Activated CD8-positive, alpha-beta memory T cell treated with anti-CD3 and anti-CD28 coated beads for 1 hour (primary cell): ENCODE measurements at places on chromosomes 4 and X.

DNA sequence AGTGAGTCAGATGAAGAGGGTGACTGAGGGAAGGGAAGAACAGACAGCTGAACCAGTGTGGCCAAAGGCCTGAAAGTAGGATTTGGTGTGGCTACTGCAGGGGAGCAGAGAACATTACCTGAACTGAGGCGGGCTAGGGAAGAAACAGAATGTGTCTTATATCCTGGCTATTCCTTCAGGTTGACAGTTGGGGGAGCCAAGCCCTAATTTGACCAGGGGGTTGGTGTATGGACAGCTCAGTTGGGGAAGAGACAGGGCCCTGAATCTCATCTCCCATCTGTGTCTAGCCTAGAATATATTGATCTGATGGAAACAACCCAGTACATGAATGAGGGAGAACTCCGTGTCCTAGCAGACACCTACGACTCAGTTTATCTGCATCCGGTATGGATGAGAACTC lies 4.2 kb downstream of the HDAC6 start:
- no peak for DNase-seq

- DNase-seq: no peak
These were observed 234.5 kb downstream of the FBXW7 start for GRCh38 chr4:152301381-152301780.

GRCh38 chrX:96715481-96715880 lies 30.8 kb downstream of the DIAPH2 start:
- no peak for DNase-seq

GRCh38 chr4:54317690-54318089 lies 88.6 kb downstream of the PDGFRA start:
- no peak for DNase-seq

DNA sequence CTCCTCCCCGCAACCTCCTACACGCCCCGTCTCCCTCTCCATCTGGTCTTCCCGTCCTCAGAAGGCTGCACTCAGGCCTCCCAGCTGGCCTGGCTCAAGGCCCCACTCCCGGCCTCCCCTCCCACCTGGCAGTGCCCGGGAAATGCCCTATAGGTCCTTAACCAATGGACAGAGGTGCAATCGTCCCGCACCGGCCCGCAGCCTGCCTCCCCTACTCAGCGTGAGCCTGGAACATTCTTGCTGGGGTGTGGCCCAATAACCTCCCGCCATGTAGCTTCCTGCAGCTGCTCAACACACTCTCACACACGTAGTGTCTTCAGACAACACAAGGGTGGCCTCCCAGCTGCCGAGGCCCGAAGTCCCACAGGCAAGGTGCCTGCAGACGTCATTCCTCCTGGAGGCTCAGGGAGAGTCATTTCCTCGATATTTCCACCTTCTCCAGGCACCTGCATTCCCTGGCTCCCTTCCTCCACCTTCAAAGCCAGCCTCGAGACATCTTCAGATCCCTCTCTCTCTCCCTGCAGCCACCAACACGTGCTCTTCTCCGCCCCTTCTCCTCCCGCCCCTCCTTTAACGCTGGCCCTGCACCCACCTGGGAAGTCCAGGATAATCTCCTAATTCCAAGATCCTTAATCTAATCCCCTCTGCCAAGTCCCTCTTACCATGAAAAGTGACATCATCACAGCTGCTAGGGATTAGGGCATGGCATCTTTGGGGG lies 56.2 kb downstream of the ADRA2C start:
- DNase-seq: no peak

- DNase-seq: no peak
These were observed 21.1 kb downstream of the PDE6B start for GRCh38 chr4:646460-646859.

- no peak for DNase-seq
These were observed 983.7 kb upstream of the PABPC4L start for GRCh38 chr4:135185256-135185655.

GRCh38 chrX:76453737-76454406 lies 26.4 kb downstream of the MAGEE1 start:
- no peak for DNase-seq

- DNase-seq: no peak
These were observed 49.6 kb downstream of the LNX1 start for GRCh38 chr4:53541577-53542206.

DNA sequence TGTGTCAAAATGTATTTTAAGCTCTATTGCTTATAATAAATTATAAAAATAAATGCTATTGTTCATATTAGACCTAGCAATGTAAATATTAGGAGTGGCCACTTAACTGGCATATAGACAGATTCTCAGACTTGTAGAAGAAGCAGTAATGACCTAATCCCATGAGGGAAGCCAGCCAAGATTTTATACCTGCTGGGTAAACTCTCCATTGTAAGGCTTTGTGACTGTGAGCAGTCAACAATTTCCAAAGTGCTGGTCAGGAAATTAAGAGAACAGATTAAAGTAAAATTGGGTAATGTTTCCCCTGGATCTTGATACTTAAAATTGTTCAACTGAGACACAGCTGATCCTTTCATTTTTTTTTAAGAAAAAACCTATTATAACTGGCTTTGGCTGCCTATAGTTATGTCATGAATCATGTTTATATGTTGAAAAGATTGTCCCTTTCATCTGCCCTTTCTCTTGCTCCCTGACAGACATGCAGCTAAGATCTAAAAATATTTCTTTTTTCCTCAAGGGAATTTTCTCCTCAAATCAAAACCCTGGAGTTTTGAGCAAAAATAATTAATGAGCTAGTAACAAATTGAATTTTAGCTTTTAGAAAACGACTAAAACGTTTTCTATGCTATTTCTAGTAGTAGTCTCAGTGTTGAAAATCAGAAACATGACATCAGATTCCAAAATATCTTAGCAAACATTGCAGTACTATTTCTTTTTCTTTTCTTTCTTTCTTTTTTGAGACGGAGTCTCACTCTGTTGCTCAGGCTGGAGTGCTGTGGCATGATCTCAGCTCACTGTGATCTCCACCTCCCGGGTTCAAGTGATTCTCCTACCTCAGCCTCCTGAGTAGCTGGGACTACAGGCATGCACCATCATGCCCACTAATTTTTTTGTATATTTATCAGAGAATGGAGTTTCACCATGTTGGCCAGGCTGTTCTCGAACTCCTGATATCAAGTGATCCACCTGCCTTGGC lies 77.9 kb downstream of the ADGRL3 start:
- no peak for DNase-seq

- DNase-seq: no peak
These were observed 1.3 kb downstream of the GDI1 start for GRCh38 chrX:154437971-154438893.

DNA sequence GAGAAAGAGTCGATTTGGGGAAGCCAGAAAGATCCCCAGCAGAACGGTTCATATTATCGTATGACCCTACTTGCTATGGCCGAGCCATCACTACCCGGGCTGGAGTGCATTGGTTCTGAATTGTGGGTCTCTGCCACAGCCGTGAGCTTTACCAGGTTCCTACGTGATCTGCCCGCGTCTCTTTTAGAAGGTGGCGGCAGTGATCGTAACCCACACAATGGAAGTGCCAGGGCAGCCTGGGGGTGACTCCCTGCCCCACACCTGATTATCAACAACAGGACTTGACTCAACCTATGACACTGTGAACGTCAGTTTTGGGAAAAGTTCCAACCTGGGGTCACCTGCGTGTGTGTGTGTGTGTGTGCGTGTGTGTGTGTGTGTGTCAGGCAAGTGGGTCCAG lies 90.8 kb downstream of the SHOX start:
- DNase-seq: no peak

GRCh38 chrX:93591398-93591797 lies 82.0 kb downstream of the NAP1L3 start:
- DNase-seq: no peak

DNA sequence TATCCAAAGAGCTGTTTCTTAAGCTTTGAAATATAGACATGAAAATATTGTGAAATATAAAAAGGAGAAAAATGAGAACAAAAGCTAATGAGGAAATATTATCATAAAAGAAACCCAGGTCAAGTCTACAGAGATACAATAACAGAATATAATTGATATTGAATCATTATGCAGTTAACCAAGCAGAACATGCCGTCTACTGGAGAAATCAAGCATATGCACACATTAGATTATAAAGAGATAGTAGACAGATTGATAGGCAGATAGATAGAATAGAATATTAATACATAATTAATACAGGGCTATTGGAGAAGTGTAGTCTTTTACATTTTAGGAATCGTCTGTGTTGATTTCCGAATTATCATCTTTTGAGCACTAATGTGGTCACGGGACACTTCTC lies 208.5 kb downstream of the EPHA5 start:
- no peak for DNase-seq

GRCh38 chrX:134599184-134599914 lies 58.9 kb downstream of the PLAC1 start:
- DNase-seq: no peak

- no peak for DNase-seq
These were observed 269.9 kb upstream of the FAT4 start for GRCh38 chr4:125044886-125045285.

- DNase-seq: no peak
These were observed 882.7 kb upstream of the PCDH10 start for GRCh38 chr4:132266374-132266773.

GRCh38 chr4:77156912-77157858 lies at the start of gene CCNG2:
TSS of gene CCNG2 (plus strand) at chr4:77157207. CDS start at chr4:77158533, 1,326 bp downstream.
- peak; percentile 73 for DNase-seq

- DNase-seq: no peak
These were observed 101.0 kb downstream of the ATP11C start for GRCh38 chrX:139831675-139832456.

DNA sequence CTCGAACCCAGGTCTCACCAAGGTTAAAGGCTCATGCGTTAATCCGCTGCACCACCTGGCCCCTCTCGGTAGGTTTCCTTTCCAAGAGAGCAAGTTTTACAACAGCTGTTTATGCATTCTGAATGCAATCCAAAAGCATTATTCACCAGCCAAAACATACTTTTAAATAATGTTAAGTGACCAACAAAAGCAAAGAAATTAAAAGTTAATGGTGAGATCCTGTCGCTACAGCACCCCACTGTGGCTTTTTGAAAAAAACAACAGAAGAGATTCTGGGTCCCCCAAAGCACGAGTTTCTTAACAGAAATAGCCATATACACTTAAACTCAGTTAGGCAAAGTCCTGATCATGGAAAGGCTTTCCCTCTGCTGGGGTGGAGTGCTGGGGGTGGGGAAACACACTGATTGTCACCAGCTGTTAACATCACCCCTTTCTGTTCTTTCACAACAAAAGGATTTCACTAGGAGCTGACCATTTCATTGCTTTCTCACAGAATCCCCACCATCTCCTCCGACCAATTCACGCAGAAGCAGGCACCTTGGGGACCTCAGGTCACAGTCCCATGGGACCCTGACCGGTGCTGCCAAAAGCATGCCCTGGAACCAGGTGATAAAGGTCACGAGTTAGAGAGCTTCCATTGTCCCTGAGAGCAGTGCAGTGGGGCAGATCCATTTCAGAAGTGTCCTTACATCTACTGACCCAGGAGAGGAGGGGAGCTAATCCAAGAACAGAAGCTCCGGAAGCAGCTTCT lies 51.2 kb downstream of the ZNF827 start:
- no peak for DNase-seq

GRCh38 chrX:13747836-13748235 lies 13.3 kb downstream of the OFD1 start:
- DNase-seq: peak; percentile 8
